Fibroblast of mammary gland (primary cell): ENCODE measurements at places on chromosomes 5 and 9.

DNA sequence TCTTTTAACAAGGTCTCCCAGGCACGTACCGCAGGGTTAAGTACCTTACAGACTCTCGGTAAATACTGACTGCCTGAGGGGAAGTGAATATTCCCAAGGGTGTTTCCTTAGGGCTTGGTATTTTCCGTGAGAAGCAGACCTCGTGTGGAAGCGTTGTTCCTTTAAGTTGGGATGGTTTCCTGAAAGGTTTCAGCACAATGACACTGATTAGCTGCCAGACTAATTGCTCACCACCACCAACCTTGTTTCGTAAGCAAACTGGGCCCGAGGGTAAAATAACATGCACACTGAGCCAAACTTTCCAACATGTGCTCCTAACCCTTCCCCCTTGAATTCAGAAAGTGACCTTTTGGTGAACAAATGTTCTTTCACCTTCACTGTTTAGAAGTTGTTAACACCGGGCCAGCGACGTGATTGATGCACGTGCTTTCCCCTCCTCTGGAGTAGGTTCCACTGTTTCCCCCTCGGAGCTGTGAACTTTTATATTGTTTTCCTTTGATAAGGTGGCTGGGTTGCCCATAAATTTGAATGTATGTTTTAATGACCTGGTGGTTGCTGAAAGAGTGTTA is 128.1 kb upstream of the RPS23 start:
- DNase-seq: peak; percentile 96

GRCh38 chr9:15157381-15157780 is 149.6 kb downstream of the TTC39B start:
- DNase-seq: peak; percentile 80

DNA sequence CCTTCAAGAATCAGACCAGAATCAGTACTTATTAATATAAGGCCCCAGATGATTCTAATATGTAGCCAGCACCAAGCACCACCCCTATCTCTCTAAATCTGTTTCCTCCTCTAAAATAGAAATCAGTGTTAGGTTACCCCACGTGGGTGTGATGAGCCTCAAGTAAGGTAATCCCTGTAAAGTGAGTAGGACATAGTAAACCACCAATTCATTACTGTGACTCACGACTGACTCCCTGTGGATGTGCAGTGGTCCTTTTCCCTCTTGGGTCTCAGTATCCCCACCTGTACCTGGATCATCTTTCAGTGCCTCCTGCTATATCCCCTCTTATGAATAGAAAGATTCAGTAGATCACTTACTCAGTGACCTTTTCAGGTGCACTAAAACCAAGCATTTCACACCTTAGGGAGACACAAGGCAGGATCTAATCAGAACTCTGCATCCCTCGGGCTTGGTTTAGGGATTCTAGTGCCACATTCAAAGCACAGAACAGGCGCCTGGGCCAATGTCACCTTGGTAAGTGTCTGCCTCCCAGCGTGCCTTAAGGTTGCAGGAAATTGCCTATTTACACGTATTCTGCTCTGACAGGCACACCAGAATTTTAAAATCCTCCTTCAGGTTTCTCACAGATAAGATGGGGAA is 12.2 kb upstream of the ALDH1B1 start:
- DNase-seq: no peak

DNA sequence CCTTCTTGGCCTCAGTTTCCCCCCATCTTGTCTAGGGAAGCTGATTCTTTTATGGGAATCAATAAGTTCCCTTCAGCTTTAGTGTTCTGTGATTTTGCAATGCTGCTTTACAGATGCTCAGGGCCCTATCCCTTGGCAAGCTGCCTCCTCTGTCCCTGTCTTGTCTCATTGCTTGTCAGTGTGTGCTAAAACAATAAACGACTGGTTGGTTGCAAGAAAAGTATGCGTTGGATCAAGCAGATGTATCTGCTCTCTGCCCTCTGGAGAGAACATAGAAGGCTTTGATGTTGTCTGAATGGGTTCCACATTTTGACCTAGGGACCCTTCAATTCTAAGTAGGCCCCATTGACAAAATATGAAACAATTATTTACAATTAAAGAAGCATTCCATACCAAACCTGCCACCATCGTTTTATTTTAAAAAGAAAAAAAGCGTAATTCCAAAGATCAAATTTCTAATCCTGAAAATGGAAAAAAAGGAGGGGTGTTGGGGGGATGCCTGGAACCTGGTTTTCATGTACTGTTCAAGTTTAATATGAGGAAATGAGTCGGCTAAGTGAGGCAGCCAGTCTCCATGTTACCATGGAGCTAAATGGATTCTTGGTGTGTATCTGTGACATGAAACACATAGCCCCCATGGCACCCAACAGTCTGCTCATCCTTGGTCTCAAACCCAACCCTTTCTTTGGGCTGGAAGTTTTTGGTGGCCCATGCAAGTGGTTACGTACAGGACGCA is 31.2 kb upstream of the TARS1 start:
- peak; percentile 91 for DNase-seq

DNA sequence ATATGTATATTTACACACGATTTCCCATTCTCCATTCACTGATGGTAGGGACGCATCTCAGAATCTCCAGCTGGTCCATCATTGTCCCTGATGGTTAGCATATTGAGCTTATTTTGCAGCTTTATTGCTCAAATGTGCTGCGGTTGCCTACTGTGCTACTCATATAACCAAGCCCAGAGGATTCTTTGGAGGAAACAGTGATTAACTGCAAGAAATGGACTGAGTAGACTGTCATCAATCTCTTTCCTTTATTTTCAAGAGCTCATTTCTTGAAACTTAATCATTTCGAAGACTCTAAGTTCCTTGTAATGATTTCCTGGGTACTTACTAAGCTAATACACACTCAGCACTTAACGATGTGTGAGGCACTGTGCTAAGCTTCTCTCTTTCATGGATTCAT is 119.0 kb downstream of the MAT2B start:
- no peak for DNase-seq

GRCh38 chr5:150583541-150584225 is 56.8 kb upstream of the SYNPO start:
- DNase-seq: no peak

DNA sequence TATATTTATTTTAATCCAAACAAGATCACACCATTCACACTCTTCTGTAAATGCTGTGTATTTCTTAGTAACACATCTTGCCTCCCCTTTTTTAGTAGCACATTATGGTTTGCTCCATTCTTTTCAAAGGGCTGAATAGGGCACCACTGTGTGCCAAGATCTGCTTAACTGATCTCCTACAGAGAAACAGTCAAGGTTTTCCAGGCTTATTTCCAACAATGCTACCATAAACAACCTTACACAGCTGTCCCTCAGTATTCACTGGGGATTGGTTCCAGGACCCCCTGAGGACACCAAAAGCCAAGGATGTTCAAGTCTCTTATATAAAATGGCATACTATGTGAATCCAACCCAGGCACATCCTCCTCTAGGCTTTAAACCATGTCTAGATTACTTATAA is 16.5 kb downstream of the GOLM1 start:
- no peak for DNase-seq

GRCh38 chr5:53667621-53668020 is 107.2 kb downstream of the NDUFS4 start:
- DNase-seq: no peak

DNA sequence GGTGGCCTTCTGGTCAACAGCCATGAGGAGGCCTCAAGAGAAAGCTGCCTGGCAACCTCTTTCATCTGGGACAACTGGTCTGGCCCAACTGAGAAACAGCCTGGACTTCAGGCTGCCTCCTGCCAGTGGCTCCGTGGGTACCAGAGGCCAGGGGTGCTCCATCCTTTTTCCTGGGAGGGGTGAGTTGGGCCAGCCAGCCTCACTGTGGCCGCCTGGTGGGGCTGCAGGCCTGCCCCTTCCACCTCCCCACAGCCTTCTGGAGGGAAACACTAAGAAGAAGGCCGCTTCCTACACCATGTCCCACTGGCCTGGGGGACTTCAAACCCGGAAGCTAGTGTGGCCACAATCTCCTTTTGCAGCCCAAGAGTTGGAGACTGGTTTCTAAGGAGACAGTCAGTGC is 13.8 kb upstream of the NKD2 start:
- DNase-seq: no peak

DNA sequence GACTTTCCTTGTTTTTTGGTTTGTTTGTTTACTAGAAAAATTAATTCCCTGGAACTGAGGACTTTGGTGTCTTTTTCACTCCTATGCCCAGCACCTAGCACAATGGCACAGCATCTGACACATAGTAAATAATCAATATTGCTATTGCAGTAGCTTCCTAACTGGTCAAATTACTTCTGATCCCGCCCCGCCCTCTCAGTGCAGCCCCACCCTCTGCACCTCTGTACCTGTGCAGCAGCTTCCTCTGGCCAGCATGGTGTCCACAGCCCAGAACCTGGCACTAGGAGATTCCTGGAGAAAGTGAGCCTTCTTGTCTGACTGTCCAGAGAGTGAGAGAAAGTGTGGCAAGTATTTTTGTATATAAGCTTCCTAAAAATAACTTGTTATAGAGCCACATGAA is 343.2 kb downstream of the ZNF608 start:
- DNase-seq: no peak

- no peak for DNase-seq
Measured at GRCh38 chr9:68876273-68876672, 137.6 kb downstream of the PRKACG start.

GRCh38 chr5:139817362-139817761 is 21.8 kb downstream of the PSD2 start:
- no peak for DNase-seq

GRCh38 chr9:26463837-26464236 is 428.8 kb downstream of the CAAP1 start:
- no peak for DNase-seq
